Uterus (tissue), 4 donors: ENCODE measurements at places on chromosomes 1 and 21. TPM values are rescaled to one million over a fixed set of nuclear protein-coding genes. Genes with fewer than 3 reads are reported as not detected.

Gene SPRR2A
- total RNA-seq = not detected

Gene FCRL1
- total RNA-seq = 1.1 TPM

Gene VWA5B1
- not detected for total RNA-seq

Gene PFDN2
- total RNA-seq = 36.2 TPM

Gene RPE65
- total RNA-seq = not detected

Gene TRIM45
- 16.7 TPM for total RNA-seq

Gene BARHL2
- not detected for total RNA-seq

Gene GSTM1
- not detected for total RNA-seq

Gene ADSS2
- 33.2 TPM for total RNA-seq

Gene TMEM69
- 17.4 TPM for total RNA-seq

Gene RNU1-4
- total RNA-seq = 2,125 TPM

Gene WDR64
- total RNA-seq = 0.21 TPM

Gene OR10Z1
- not detected for total RNA-seq

DNA sequence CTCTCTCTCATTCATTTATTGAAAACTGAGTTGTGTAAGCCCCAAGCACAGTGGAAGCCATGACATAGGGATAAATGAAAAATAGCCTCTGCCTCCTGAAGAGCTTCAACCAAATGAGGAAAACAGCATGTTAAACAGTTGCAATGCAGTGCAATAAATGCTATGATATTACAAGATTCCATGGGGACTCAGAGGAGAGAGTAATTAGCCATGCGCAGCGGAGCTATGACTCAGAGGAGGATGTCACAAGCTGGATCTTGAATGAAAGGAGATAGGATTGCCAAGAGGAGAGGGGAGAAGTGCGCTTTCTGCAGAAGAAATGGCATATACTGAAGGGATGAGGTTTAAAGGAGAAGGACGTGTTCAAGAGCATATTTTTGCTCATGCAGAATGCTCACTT, 231.3 kb upstream of the PLXNA2 start:
- DNase-seq = no peak

GRCh38 chr21:35168735-35169134, 119.6 kb upstream of the RUNX1 start:
- no peak for DNase-seq

- no peak for DNase-seq
Measured at GRCh38 chr1:25067518-25068251, 137.6 kb upstream of the RUNX3 start.

DNA sequence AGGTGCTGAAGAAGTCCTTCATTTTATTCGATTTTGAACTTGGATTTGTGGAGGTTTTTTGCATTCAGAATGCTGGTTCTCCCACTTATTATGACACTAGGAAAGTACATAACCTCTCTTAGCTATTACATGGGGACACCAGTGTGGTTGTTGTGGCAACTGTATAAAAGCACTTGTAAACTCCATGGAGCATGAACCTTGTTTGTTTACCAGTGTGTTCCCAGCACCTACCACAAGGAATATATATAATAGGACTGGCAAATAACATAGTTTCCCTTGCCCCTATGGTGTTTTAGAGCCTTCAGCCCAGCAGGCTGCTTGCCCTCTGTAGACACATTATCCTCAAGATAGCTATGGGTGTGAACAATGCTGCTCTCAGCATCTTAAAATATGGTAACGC, 43.1 kb downstream of the RASSF5 start:
- no peak for DNase-seq

DNA sequence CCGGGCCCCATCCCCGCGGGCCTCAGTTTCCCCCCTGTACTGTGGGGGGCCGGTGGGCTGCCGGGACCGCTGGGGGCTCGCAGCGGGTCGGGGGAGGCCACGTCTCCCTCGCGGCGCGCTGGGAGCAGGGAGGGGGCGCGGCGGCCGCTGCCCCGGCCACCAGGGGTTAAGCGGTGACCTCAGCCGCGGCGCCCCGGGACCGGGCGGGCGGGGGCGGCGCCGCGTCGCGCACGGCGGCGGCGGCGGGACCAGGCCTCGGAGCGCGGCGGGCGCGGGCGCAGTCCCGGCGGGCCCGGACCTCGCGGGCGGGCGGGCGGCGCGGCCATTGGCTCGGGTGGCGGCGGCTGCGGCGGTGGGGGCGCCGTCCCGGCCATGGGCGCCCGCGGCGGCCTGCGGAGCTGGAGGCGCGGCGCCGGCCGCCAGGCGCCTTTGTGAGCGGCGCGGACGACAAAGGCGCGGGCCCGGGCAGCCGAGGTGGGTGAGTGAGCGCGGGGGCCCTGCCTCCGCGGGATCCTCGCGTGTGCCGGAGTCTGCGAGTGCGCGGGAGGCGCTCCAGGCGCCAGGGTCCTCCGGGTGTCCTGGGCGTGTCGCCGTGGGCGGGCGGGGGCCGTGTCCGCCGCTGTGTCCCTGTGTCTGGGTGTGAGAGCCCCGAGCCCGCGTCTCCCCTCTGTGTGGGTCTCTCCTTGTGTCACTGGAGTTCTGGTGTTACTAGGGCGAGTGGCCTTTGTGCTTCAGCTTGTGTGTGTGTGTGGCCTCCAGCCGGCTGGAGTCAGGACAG, at the start of gene ARHGEF10L:
TSS of gene ARHGEF10L (plus strand) at position 222 of the 778 bp plus-strand sequence. CDS start 40,898 bp downstream, outside the sequence.
- DNase-seq = no peak

- no peak for DNase-seq
Measured at GRCh38 chr1:198391393-198392020, 149.0 kb downstream of the ATP6V1G3 start.

DNA sequence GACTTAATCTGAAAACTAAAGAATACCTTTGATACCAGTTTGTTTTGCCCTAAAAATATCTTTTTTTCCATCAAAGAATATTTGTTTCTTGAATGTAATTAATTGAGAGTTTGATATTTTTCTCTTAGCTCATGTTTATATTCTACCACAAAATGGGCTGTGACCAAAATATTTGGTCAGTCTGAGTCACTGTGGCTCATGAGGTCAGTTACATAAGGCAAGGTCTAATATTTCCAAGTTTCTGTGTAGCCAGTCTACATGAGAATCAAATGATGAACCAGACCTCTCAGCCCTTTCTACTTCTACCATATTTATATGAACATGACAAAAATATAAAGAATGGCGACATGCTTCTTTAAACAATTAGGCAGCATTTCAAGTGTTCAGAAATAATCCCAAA, 83.0 kb upstream of the IVNS1ABP start:
- DNase-seq = no peak

DNA sequence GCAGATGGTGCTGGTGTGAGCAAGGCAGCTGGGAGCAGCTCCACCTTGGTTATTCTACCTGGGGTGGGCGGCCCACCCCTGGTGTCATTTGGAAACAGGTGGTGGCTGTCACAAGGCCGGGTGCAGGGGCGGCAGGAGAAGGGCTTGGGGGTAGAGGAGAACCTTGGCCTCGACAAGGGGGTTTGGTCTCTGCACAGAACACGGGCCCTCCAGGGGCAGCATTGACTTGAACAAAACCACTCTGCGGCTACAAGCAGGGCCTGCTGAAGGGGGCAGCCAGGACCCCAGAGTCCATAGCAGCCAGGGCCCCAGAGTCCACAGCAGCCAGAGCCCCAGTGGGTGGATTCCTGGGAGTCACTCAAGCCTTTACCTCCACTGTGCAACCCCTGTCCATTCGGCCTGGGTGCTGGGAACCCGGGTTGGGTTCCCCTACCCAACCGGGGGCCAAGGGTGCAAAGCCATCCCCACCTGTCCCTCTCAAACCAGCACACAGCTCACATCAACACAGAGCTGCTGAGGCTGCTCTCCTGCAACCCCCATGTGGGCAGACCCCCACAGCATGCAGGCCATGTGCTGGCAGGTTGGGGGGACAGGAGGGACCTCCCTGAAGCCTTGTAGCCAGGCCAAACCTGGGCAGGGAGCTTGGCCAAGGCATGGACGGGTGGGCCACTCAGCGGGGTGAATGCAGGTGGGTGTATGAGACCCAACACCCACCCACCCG, 7.7 kb downstream of the TRIM11 start:
- DNase-seq = no peak

GRCh38 chr1:209926045-209926444, 12.0 kb upstream of the SYT14 start:
- no peak for DNase-seq

DNA sequence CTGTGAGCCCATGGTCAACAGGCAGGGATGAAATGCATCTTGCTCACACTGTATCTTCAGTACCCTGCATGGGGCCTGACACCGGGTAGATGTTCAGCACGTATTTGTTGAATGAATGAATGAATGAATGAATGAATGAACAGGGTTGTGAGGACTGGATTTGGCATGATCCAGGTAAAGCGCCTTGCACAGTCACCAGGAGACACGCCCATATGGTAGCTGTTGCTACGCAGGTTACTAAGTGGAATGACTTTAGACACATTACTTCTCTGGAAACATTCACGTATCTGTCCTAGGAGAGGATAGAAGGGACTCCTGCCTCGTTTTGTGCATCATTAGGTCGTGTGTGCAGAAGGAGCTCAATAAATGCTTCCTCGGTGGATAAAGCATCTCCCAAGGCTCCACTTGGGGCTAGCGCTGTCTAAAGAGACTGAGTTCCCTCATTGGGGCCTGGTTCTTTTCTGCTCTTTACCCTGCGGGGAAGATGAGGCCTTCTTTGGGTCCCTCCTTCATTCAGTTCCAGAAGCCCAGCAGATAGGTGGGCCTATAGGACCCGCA, 54.2 kb downstream of the NDUFS5 start:
- no peak for DNase-seq

- DNase-seq = no peak
Measured at GRCh38 chr1:88897070-88897730, 5.8 kb upstream of the GTF2B start.

DNA sequence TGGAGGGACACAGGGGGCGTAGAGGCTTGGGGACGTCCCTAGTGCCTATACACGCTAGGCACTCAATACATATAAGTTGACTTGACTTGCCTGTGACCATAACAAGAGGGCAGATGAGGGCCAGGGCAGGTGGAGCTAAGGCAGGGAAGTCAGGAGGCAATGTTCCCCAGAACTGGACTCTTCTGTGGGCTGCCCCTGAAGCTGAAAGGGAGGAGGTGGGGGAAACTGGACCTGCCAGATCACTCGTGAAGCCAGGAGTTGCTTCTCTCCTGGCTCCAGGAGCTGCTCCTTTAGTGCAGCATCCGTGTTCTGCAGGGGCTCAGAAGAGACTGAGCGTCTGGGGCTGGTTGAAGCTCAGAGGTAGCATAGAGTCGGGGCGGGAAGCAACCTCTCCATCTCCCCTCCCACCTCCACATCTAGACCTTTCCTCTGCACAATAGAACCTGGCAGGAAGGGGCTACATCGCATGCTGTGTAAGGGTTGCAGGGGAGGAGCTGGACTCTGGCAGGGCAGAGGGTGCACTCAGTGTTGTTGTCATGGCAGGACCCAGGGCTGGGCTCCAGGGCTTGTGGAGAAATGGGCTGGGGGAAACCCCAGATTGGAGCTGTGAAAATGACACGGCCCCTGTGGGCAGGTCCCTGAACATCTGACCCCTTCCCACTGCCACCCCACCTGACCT, 2.9 kb upstream of the SEMA4A start:
- DNase-seq = no peak

DNA sequence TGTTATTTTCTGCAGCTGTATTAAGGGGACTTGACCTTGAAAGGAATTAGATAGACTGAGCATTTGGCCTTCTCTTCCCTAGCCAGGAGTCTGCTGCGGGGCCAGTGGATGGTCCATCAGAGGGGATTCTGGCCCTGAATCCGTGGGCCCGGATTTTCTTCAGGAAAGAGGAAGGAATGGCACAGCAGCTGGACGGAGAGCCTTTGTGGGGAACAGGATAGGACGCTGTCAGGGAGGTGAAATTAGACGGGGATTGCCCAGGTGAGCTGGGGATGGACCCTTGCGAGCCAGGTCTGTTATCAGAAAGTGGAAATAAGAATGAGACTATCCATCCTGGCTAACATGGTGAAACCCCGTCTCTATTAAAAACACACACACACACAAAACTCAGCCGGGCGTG, 1.7 kb upstream of the C2CD2 start:
- no peak for DNase-seq

DNA sequence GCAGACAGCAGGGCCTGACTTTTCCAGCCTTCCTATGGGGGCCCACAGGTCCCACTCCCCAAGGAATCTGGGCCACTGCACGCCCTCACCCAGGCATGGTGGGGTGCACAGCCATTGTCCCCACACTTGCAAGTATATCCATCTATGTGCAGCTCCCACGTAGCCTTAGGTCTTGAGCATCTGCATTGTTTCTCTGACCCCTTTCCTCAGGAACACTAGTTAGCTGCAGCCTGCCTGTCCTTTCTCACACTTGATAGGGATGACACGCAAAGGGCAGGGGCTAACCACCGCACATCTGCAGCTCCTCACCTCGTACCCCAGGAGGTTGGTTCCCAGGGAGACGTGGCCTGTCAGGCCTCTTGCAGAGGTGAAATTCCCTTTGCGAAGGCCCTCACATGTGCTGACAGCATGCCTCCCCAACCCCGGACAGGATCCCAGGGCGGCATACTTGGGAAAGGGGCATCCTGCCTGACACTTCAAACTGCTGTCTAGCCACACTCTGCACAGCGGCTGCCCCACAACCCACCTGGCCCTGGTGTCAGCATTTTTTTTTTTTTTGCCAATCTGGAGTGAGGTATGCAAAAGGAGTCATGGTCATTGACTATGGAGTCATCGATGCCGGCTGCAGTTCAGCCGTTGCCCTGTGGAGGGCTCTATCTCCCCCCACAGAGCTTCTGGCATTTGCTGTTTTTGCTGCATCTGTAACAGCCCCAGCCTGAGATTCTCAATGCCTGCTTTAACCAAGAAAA, 5.0 kb downstream of the JMJD4 start:
- no peak for DNase-seq

GRCh38 chr1:32220746-32221580, 1.2 kb downstream of the TMEM234 start:
- no peak for DNase-seq

- DNase-seq = no peak
Measured at GRCh38 chr1:223765036-223765718, 52.8 kb downstream of the CAPN2 start.

DNA sequence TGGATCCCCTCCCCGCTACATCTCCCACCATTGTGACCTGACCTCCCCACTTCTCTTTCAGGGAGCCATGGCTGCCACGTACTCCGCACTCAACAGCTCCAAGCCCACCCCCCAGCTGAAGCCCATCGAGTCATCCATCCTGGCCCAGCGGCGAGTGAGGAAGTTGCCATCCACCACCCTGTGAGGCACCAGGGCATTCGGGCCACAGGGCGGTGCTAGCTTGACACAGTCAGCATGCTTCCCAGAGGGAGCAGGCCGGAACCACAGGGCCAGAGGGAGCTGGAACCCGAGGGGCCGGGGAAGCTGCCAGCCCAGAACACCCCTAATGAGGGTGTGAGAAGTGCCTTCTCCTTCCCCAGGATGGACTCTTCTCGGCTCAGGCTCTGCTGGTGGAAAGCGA, 44.5 kb downstream of the RPS6KA1 start:
- no peak for DNase-seq

GRCh38 chr1:112743174-112744008, 28.3 kb upstream of the PPM1J start:
- no peak for DNase-seq

- no peak for DNase-seq
Measured at GRCh38 chr1:215794156-215794555, 227.1 kb downstream of the KCTD3 start.

GRCh38 chr1:225225681-225226080, 202.2 kb downstream of the LBR start:
- DNase-seq = no peak
